Progenitor cell of endocrine pancreas (in vitro differentiated cells): ENCODE measurements at places on chromosomes 12 and 14. TPM values are rescaled to one million over a fixed set of nuclear protein-coding genes. Genes with fewer than 3 reads are reported as not detected.

Gene SLC5A8
- 0.12 TPM in 1 of 2 replicates, not detected in the other for total RNA-seq

Gene SAV1
- 27.0 and 28.3 TPM in 2 replicates for total RNA-seq

Gene FITM1
- 1.7 and 1.9 TPM in 2 replicates for total RNA-seq

Gene KRT5
- total RNA-seq: not detected in 2 replicates

Gene POTEM
- not detected in 2 replicates for total RNA-seq

Gene ITGA5
- 32.2 and 37.8 TPM in 2 replicates for total RNA-seq

Gene CCDC177
- 0.22 and 0.24 TPM in 2 replicates for total RNA-seq

- DNase-seq: no peak
- no peak overlapping the region for H3K4me3 ChIP-seq
- no peaks in the 10 kb centered on the region for H3K36me3 ChIP-seq
- peaks cover 10% of the 10 kb centered on the region for H3K4me1 ChIP-seq
- no peaks in the 10 kb centered on the region for H3K27me3 ChIP-seq
- H3K27ac ChIP-seq: no peak overlapping the region
These were observed 4.4 kb upstream of the SCAF11 start for GRCh38 chr12:45994736-45995135.

- H3K4me1 ChIP-seq: no peaks in the 10 kb centered on the region
- DNase-seq: no peak
- no peak overlapping the region for H3K4me3 ChIP-seq
- H3K27me3 ChIP-seq: peaks cover 3% of the 10 kb centered on the region
- no peaks in the 10 kb centered on the region for H3K36me3 ChIP-seq
These were observed 103.3 kb upstream of the CRY1 start for GRCh38 chr12:107196681-107197080.

DNA sequence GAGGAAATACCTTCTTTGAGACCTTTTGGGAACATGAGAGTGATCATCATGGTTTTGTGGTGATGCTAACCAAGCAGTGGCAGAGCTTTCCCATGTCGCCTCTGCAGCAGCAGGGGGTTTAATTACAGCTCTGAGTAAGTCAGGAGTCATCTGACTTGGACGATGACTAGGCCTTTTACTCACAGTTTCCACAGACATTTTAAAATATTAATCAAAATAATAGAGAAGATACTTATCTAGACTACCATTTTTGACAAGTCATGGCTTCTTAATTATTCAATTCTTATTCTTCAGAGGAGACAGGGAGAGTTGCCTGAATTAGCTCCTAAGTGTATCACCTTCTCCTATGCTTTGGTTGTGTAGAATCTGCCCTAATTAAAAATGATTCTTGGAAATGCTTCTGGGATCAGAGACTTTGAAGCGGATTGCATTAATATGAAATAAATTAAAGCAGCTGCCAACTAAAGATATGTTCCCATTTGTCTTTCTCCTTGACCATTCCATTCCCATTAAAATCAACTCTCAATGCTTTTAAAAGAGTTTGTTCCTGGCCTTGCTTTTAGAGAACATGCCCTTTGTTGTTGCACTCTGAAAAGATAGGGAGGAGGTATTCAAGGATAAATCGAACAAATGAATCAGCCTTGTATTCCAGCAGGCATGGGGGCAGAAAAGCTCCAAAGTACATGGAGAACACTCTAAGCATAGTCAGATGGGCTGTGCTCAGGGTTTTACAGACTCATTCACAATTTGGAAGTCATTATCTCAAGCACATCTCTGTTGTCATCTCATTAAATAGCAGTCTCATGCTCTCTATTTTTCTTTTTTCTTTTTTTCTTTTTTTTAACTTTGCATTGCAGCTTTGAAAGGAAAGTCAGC, 7.7 kb upstream of the IFNG-AS1 start:
- no peak for DNase-seq
- H3K4me3 ChIP-seq: no peak overlapping the region
- peaks cover 3% of the 10 kb centered on the region for H3K4me1 ChIP-seq
- no peak overlapping the region for H3K27ac ChIP-seq
- H3K27me3 ChIP-seq: no peaks in the 10 kb centered on the region

- no peak for DNase-seq
- H3K27ac ChIP-seq: no peak overlapping the region
- no peaks in the 10 kb centered on the region for H3K4me1 ChIP-seq
- H3K36me3 ChIP-seq: no peaks in the 10 kb centered on the region
These were observed 142.3 kb downstream of the RTN1 start for GRCh38 chr14:59728304-59728703.

GRCh38 chr12:1328391-1328790, 266.0 kb downstream of the FBXL14 start:
- peaks cover 25% of the 10 kb centered on the region for H3K36me3 ChIP-seq
- no peaks in the 10 kb centered on the region for H3K27me3 ChIP-seq
- H3K4me3 ChIP-seq: no peak overlapping the region
- H3K27ac ChIP-seq: no peak overlapping the region
- peaks cover 23% of the 10 kb centered on the region for H3K4me1 ChIP-seq

DNA sequence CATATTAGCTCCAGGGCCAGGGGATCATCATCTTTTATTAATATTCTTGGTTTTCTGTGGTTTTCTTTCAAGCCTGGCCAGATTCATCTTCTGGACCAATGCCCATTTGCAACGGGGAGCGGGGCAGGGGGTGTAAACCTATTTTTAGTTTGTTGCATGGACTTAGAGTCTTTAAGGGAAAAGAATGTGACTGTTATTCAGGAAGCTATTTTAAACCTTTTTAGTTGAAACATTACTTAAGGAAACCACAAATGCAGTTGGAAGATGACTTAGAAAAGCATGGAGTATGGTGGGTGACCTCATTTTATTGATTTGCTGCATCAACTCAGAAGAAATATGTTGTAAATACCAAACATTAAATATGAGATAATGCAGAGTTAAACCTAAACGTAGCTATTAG, 368.4 kb upstream of the E2F7 start:
- no peaks in the 10 kb centered on the region for H3K27me3 ChIP-seq
- no peaks in the 10 kb centered on the region for H3K36me3 ChIP-seq
- H3K27ac ChIP-seq: no peak overlapping the region
- H3K4me1 ChIP-seq: peaks cover 10% of the 10 kb centered on the region
- no peak overlapping the region for H3K4me3 ChIP-seq

DNA sequence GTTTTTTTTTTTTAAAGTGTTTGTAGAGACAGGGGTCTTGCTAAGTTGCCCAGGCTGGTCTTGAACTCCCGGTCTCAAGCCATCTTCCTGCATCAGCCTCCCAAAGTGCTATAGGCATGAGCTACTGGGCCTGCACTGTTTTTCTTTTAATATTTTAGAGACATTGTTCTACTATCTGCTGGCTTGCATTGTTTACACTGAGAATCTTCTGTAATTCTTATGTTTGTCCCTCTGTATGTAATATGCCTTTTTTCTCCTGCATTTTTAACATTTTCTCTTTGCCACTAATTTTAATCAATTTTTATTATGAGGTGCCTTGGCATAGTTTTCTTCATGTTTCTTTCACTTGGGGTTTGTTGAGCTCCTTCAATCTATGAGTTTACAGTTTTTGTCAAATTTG, 15.4 kb upstream of the BCAT1 start:
- H3K27ac ChIP-seq: no peak overlapping the region
- H3K4me1 ChIP-seq: peaks cover 22% of the 10 kb centered on the region
- no peak overlapping the region for H3K4me3 ChIP-seq
- H3K27me3 ChIP-seq: no peaks in the 10 kb centered on the region

- peaks cover 17% of the 10 kb centered on the region for H3K27me3 ChIP-seq
- H3K4me1 ChIP-seq: peaks cover 10% of the 10 kb centered on the region
- no peaks in the 10 kb centered on the region for H3K36me3 ChIP-seq
These were observed 46.3 kb upstream of the STON2 start for GRCh38 chr14:81446279-81447007.

DNA sequence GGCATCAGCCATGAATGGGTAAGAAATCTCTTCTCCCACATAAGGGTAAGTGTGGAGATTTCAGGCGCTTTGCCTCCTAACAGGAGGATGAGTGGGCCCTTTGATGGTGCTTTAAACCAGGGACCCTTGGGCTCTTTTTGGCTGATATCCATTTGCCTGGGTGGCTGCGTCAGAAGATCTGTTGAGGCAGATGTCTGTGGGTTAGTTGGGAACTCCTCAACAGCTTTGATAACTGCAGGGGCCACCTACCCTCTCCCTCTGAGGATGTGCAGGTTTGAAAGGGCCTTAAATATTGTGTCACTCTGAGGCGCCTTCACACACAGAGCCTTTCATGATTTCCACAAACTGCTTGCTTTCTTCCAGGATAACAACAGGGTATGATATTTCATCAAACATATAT, 210.7 kb downstream of the PPM1H start:
- no peaks in the 10 kb centered on the region for H3K27me3 ChIP-seq
- peak overlapping the region; percentile 71 for H3K27ac ChIP-seq
- no peak overlapping the region for H3K4me3 ChIP-seq
- peaks cover 5% of the 10 kb centered on the region for H3K36me3 ChIP-seq

DNA sequence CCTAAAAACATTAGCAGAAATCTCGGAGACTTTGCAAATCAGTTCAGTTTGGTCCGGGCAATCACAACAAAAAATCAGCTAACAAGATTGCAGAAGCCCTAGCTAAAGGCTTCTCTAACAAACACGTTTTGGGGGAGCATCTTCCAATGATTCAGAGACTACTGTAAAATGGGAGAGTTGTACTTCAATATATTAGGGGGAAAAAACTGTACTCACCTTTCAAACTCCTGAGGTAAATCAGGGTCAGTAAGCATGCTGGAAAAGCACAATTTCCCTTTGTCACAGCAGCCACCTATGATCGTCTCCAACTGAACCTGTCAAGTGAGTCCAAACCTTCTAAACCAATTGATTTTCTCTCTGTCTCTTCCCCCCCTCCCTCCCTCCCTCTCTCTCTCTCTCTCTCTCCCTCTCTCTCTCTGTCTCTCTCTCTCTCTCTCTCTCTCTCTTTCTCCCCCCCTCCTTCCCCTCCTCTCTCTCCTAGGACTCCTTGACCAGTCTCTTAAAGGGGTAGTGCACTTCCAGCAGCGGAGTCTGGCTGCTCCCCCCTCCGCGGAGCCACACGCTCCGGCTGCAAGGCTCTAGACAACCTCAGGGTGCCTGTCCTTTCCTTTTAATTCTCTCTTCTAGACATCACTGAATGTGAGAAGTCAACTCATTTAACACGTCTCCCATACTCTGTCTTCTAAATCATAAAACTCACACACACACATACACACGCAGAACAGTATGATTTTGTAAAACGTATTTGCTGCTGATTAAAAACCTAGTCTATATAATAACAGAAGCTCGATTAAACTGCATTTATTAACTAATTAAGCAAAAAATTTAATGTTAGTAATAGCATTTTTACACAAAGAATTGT, at the start of gene SOX5:
Gene SOX5 (minus strand): TSS at position 323 of the 862 bp plus-strand sequence. CDS start 69 bp downstream, at position 254.
- H3K27ac ChIP-seq: no peak within 1 kb of the TSS
- peaks cover 19% of the 10 kb centered on the region for H3K4me1 ChIP-seq
- H3K27me3 ChIP-seq: no peaks in the 10 kb centered on the region
- H3K36me3 ChIP-seq: no peaks in the 10 kb centered on the region
- H3K4me3 ChIP-seq: no peak within 1 kb of the TSS
- peak; percentile 47 for DNase-seq

- no peak overlapping the region for H3K27ac ChIP-seq
- H3K4me1 ChIP-seq: peaks cover 16% of the 10 kb centered on the region
- H3K4me3 ChIP-seq: no peak overlapping the region
- DNase-seq: no peak
- H3K36me3 ChIP-seq: no peaks in the 10 kb centered on the region
These were observed 232.7 kb upstream of the PPFIA2 start for GRCh38 chr12:81991868-81992267.
